ENCODE measurements at places on chromosomes 11 and 22.

DNA sequence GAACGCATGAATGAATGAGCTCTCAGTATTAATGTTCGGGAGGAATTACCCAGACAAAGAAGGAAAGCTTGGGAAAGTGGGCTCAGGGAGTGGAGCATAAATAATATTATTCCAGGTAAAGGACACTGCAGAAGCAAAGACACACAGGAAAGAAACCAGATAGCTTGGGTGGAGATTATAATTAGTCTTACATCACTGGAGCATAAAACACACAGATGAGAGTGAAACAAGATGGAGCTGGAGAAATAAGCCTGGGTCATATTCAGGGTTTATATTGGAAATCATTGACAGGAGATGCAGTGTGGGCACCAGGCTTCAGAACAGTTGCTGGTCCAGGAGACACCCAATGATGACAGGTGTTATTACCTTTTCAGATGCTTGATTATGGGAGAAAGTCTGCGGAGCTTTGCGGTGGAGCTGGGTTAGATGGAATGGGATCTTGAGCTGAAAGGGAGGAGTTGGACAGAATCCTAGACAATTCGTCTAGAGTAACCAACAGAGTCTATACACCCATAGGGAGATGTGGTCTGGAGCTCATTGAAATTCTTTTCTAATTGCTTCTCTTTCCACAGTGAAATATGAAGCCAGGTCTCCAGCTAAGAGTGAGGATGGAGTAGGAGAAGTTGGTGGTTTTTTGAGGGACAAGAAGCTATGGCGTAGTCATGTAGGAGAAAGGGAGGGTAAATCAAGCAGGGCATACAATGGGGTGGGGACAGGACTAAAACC, 227.2 kb downstream of the FAM76B start:
- no peak for DNase-seq

- no peak for DNase-seq
Measured at GRCh38 chr11:105767931-105768330, 158.1 kb downstream of the GRIA4 start.

GRCh38 chr11:85724748-85725465, 38.9 kb upstream of the CCDC89 start:
- DNase-seq, result no peak

DNA sequence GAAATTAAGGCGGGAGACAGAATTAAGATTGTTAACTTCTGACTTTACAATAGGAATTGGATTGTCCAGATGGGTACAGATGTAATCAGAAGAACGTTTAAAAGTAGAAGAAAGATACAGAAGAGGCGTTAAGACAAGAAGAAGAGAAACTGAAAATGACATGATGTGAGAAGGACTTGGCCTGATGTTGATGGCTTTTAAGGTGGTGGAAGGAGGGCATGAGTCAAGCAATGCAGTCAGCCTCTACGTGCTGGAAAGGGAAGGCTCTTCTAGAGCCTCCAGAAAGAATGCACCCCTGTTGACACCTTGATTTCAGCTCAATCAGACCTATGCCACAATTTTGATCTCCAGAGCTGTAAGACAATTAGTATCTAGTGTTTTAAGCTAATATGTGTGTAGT, 466.9 kb upstream of the LRRC4C start:
- no peak for DNase-seq
